Stimulated activated CD8-positive, alpha-beta memory T cell treated with anti-CD3 and anti-CD28 coated beads, Interleukin-4, amount 100 ng/mL, for 48 hours (primary cell): ENCODE measurements at places on chromosomes 16 and 17.
A peak's percentile ranks its signal among the peaks of the same experiment; 100 is the strongest.

DNA sequence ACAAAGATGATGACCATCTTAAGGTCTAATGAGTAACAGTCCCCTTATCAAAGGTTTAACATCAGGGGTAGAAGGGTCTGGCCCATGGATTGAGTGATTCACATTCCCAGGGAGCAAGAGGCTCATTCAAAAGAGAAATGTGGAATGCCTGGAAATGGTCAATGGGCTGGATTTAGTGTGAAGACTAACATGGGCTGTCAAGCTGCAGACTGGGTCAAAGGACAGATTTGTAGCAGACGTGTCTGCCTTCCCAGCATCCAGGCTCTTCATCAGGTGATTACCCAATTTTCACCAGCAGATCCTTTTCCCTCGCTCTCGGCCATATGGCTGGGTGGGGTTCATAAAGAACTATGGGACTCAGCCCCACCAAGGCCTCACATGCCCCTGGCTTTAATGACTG lies 26.8 kb downstream of the DCUN1D3 start:
- DNase-seq = no peak

- DNase-seq = no peak
Observed at GRCh38 chr16:13883276-13883675, 36.7 kb upstream of the ERCC4 start.

DNA sequence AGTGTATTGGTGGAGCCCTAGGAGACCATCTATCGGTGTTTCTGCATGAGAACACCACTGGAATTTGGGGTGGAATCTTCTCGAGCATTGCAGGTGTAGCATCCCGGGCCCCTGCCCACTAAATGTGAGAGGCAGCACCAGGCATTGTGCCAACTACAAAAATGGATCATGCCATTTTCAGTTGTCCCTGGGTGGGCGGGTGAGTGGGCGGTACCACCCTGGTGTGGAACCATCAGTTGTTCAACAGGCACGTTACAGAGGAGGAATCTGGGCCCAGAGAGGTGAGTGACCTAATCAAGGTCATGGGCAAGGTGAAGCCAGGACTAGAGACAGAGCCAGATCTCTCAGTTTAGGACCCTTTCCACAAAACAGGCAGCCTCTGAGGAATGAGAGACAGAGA lies 8.8 kb downstream of the PIPOX start:
- DNase-seq = no peak

GRCh38 chr17:72123530-72124437 lies 3.0 kb downstream of the SOX9 start:
- no peak for DNase-seq

- DNase-seq = no peak
Observed at GRCh38 chr17:42114118-42114517, 1.6 kb upstream of the DHX58 start.

DNA sequence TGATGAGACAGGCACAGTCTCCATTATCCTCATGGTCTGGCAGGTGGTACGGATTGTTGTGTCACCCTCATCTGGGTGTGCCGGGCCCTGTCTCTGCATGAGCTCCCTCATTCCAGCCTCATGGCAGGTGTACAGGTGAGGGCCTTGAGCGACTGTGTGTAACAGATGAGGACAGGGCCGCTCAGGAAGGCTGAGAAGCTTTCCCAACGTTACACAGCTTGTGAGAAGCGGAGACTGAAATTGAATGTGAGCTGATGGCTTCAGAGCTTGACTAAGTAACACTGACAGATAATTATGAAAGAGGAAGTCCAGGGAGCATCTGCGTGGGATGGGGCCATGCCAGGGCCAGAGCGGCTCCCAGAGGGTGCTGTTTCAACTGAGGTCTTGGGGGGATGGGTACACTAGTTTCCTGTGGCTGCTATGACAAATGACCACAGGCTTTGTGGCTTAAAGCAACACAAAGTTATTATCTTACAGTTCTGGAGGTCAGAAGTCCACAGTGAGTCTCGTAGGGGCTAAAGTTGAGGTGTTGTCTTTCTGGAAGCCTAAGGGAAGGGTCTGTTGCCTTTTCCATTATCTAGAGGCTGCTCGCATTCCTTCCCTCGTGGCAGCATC lies 36.7 kb downstream of the CMIP start:
- DNase-seq = no peak

DNA sequence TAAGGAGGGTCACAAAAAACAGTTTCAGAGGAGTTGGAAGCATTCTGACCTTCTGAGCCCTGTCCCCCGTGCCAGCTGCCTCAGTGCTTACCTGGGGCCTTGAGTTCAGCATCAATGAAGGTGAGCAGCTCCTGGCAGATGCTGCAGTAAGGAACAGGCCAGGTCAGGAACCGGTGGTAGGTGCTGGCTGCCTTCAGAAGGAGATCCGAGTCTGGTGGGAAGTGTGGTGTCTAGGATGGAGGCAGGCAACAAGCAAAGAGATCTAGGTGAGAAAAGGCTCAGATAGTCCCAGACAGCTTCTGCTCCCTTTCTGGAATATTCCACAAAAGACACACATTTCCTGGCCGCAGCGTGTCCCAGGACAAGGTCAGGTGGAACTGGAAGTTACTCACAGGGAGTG lies 37.2 kb upstream of the PIK3R6 start:
- DNase-seq = peak; percentile 14

DNA sequence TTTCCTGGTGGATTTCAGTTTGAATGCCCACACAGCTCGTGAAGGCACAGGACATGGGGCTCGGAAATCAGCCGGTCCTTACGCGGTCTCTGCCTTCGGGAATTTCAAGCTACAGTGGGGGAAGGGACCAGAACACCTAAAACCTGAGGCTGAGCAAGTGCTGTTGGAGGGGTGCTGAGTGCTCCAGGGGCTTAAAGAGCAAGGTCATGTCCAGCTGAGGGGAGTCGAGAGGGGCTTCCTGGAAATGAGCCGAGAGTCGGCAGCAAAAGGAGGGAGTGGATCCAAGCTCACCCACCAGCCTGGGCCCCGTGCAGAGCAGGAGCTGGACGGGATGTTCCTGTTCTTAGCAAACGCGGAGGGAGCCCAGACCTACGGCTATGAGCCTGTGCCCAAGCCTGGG lies 73.2 kb upstream of the RPL38 start:
- no peak for DNase-seq

DNA sequence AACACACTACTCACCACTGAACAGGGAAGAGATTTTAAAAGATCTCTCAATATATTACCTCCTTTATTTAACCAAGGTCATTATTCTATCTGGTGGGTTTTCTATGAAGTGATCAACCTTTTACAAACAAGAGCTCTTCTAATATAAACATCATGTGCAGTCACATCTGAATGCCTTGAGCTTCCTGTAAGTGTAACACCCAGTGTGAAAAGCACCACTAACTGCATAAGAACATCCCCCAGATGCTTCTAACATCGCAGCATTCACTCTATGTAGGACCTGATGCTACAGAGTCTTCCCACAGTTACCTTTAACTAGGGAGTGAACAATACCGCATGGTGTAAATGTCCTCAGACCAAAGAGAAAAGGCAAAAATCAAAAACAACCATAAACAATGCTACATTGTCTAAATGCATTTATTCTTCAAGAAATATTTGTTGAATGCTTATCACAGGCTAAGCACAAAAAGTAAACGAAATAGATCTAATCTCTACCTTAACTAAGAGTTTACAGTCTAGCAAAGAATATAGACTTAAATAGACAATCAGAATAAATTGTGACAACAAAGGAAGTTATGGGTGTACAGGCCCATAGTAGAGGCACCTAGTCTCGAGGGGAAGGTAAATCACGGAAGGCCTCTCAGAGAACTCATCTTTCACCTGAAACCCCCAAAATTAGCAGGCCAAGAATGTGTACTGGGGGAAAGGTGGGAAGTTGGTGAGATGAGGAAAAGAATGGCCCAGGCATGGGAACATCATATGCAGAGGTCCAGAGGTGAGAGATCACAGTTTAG lies 16.2 kb downstream of the SKAP1 start:
- DNase-seq = no peak

DNA sequence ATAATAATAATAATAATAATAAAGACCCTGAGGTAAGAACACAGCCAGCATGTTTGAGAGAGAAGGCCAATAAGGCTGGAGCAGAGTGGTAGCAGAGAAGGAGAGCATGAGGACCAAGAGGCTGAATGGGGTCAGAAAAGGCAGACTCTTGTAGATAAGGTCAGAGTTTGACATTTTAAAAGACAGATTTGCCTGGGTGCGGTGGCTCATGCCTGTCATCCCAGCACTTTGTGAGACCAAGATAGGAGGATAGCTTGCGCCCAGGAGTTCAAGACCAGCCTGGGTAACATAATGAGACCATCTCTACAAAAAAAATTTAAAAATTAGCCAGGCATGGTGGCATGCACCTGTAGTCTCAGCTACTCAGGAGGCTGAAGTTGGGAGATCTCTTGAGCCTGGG lies 11.0 kb upstream of the WFIKKN2 start:
- no peak for DNase-seq

DNA sequence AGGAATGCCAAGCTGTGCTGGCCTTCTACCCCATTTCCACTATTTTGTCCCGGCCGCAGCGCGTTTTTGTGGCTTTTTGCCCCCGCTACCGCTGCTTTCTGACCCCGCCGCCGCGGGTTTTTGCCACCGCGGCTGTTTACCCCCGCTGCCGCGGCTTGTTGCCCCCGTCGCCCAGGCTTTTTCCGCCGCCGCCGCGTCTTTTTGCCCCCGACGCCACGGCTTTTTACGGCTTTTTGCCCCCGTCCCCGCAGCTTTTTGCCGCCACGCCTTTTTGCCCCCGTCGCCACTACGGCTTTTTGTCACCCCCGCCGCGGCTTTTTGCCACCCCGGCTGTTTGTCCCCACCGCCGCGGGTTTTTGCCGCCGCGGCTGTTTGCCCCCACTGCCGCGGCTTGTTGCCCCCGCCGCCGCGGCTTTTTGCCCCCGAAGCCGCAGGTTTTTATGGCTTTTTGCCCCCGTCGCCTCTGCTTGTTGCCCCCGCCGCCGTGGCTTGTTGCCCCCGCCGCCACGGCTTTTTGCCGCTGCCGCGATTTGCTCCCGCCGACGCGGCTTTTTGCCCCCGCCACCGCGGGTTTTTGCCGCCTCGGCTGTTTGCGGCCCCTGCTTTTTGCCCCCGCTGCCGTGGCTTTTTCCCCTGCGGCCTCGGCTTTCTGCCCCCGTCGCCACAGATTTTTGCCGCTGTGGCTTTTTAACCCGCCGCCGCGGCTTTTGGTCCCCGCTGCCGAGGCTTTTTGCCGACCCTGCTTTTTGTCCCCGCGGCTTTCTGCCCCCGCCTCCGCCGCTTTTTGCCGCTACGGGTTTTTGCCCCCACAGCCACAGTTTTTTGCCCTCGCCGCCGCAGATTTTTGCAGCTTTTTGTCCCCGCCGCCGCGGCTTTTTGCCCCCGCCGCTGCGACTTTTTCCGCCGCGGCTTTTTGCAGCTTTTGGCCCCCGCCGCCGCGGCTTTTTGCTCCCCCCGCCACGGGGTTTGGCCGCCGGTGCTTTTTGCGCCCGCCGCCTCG lies 520.4 kb upstream of the WSB1 start:
- no peak for DNase-seq

DNA sequence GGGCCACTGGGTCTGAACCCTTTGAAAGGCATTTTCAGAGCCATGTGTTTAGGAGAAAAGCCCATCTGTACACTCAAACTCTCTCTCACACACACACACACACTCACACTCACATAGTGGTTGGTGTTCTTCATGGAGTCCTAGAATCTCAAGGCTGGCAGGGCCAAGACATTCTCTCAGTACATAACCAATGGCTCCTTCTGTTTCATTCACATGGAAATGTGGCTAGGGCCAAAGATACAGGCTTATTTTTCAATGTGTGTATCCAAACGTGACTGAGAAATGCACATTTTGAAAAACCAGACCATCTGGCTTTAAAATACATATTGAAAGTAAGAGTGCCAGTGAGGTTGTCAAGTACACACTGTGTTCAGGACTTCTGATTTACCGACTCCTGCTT lies 59.0 kb upstream of the SALL1 start:
- no peak for DNase-seq

GRCh38 chr17:3400055-3400454 lies 1.8 kb upstream of the OR1E1 start:
- DNase-seq = no peak

DNA sequence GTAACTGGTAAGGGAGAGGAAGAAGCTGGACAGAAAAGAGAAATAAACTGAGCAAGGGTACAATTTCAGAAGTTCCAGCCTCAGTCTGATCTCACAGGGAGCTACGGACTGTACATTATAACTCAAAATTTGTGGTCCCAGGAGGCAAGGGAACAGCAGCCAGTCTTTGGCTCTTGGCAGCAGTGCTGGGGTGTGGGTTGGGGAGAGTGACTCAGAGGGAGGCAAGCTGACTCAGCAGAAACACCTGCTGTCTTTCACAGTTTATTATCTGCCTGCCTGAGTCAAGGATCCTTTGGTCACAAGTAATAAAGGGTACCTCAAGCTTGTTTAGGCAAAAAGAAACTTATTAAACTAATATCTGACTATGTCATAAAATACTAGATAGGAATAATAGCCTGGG lies 73.5 kb upstream of the KIF2B start:
- DNase-seq = no peak

DNA sequence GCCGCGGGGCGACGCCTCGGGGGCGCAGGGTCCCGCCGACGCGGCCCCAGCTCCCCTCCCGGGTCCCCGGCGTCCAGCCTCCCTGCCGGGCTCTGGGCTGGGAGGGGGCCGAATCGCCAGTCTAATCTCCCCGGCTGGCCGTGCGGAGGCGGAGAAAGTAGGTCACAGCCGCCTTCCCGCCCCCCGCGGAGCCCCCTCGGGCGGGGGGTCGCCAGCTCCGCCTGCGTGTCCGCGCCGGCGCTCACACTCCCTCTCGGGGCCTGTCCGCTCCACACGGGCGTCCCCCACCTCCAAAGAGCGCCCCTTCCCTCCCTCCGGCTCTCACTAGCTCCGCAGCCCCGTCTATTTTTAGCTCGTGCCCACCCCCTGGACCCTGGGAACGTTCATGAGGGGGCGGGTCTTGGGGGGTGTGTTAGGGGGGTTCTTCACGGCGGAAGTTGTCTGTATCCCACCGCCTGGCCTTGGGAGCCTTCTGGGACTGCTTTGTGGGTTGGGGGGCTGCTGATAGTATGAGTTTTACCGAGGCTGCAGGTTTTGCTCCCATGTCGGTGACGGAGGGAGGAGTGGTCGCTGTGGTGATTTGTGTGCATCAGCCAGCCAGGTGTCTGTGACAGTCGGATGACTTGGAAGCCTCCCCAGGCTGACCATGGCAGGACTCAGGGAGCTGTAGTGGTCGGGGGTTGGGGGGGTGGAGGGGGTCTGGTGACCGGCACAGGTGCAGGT lies 1.1 kb downstream of the ATP1B2 start:
- DNase-seq = no peak

GRCh38 chr17:60640503-60640902 lies 37.1 kb upstream of the BCAS3 start:
- no peak for DNase-seq

GRCh38 chr17:81396278-81396721 lies 1.0 kb downstream of the BAHCC1 start:
- DNase-seq = no peak

DNA sequence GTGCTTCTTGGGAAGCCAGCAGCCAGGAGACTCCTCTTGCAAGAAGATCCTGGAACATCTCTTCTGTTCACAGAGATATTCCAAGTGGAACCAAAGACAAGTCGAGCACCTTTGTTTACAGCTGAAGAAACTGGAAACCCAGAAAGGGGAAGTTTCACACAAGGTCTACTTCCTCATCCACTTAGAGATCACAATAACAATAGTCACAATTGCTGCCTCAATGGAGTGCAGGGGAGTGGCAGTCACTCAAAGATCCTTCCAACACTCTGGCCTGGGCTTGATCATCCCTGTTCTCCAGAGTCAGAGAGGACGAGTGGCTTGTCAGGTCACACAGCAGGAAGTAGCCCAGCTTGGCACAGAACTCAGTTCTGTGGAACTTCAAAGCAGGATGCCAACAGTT lies 46.9 kb upstream of the SIAH1 start:
- DNase-seq = no peak
